RWPE2 (cell line): ENCODE measurements at places on chromosomes 2 and 18.

DNA sequence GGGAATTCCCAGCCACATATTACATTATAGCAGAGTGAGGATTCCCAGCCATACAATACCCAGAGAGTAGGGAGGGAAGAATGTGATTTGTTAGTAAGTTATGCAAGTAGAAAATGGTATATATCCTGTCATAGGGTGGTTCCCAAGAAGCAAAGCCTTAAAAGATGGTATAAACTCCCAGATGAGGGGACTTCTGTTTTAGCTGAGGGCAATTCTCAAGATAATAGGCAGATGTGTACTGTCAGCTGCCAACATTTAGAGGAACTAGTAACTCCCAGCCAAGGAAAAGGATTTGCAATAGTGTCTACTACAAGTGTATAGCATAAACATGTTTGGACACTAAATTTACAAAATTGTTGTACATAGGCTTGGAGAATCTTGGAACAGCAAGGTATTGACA is 86.5 kb downstream of the XDH start:
- no peak for DNase-seq

DNA sequence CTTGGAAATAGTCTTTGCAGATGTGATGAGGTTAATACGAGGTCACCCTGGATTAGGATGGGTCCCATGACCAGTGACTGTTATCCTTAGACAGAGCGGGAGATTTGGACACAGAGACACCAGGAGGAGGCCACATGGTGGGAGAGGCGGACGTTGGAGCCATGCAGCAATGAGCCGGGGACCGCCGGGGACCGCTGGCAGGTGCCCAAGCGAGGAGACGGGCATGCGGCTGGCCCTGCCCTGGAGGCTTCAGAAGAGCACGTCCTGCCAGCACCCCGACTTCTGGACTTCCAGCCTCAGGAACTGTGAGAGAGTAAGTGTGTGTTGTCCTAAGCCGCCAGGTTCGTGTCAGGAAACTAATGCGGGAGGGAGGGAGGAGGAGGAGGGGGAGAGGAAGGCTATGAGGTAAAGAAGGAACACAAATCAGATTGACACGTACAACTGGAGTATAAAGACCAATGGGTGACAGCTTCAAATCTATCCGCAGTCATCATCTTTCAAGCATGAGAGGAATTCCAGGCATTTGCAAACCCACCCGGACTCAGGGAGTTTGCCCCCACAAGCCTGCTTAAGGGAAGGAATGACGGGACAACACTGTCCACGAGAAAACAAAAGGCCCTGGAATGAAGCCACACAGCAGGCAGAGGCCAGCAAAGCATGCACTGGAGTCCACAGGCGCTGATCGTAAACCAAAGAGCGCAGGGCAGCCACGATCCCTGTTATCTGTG is 11.6 kb upstream of the BOK start:
- no peak for DNase-seq

GRCh38 chr18:73895701-73896100 is 251.9 kb downstream of the FBXO15 start:
- DNase-seq: no peak

DNA sequence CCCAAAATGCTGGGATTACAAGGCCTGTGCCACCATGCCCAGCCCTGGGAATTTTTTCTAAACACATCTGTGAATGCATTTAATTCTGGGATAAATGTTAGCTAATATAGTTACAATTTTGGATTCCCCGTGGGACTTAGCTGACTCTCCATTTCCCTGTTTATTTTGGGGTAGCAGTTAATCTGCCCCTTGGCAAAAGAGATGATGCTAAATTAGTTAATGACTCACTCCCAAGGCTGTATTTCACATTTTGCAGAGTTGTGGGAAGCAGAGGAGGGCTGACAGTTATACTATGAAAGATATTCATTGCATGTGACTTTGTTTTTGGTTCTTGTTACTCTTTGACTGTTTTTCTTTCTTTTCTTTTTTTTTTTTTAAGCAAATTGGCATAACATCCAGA is 3.2 kb downstream of the MTHFD2 start:
- no peak for DNase-seq

DNA sequence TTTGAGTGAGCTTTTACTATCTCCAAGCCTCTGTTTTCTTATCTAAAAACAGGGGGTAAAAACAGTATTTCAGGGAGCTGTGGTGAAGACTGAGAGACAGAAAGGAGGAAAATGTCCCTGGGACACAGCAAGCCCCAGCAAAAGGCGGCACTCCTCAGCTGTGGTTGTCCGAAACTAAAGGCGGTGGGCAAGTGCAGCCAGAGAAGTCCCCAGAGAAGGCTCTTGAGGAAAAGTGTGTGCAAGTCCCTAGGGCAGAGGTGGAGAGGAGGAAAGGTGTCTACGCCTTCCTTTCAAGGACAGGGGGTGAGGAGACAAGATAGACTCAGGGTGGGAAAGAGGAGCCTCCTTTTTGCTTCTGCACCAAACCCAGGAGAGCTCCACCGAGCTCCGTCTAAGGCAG is 45.5 kb downstream of the CYP27C1 start:
- no peak for DNase-seq

- DNase-seq: no peak
These were observed 64.0 kb upstream of the PMAIP1 start for GRCh38 chr18:59835605-59836379.
